ENCODE measurements at places on chromosomes 11 and 22.

GRCh38 chr22:33455036-33455435, 396.9 kb upstream of the SYN3 start:
- no peak for DNase-seq

- no peak for DNase-seq
Measured at GRCh38 chr11:65185869-65186341, 4.2 kb downstream of the CAPN1 start.

GRCh38 chr22:26588729-26589366, 1.1 kb downstream of the TPST2 start:
- DNase-seq: no peak

- DNase-seq: no peak
Measured at GRCh38 chr22:42284202-42284591, 13.7 kb upstream of the TCF20 start.

- DNase-seq: no peak
Measured at GRCh38 chr11:64655941-64656601, 65.1 kb downstream of the SLC22A12 start.

DNA sequence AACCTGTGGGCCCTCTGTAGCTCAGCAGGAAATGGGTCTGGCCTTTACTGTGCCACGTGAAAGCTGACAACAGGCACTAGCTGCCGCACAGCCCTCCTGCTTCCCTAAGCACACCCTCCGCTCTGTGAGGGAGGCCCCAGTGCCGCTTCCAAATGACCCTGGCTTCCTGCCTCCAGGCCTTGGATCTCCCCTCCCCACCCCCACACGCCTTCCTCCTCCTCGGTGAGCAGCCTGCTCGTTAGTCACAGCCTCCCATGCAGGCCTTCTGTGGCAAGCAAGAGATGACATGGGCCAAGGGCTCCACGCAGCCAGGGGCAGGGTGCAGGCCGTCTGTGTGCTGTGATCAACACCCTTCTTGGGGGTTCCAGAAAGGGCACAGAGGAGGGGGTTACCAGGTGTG, 15.3 kb upstream of the RASL10A start:
- DNase-seq: no peak

DNA sequence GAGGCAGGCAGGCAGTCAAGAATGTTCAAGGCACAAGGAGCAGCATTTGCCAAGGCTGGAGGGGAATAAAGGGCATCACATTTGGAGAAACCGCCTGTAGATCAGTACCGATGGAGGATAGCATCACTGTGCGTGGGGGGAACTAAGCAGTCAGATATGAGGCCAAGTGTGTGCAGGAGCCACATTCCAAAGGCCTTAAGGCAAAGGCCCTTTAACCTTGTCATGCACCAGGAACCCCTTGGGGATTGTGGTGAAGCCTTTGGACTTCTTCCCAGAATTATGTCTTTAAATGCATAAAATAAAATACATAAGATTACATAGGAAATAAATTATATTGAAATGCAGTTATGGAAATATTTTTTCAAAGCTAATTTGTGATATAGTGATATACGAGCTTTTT, 532.1 kb downstream of the BUD13 start:
- DNase-seq: no peak

DNA sequence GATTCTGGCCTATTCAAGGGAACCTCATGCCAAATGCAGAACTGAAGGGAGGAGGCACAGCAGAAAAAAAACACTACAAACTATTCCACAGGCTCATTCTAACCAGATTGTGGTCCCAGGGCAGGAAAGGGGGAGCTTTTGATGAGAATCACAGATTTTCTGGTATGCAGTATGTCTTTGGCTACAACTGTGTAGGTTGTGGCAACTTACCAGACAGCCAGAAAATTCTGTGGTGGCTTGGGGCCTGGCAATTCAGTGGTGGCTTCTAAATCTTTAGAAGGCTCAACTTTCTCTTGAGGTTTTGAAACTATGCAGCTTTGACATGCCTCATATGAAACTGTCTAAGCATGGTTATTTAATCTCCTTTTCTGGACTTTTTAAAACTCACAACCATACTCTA, 850.8 kb upstream of the CCDC90B start:
- DNase-seq: no peak
